ENCODE measurements at places on chromosomes 4 and X.

DNA sequence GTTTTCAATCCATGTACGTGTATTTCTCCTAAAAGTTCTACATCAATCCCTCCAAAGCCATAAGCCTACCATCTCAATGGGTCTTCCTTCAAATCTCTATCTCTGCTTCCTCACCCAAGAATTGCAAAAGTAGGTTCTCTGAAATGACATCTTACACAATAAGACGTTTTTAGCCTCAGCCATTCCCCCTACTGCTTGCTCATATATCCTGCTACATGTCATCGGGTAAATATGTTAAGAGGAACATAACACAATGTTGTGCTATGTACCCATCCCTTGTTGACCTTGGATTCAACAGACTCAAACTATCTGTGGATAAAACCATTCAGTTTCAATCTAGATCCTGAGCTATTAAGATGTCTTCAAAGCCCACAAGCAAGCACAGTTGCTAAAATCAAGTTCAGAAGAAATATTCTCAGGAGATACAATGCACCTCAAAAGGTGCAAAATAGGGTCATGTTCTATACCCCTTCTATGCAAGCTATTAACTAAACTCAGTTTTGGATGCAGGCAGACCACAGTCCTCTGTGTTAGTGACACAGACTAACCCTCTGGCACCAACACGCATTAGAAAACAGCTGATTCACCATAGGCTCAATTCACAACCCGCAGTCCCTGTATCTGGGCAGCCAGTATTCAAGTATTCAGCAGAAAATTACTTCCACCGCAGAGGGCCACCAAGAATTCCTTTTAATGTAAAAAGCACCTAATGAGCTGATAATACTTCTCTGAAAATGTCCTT lies 56.8 kb downstream of the CD99L2 start:
- no peak for DNase-seq

GRCh38 chr4:41080976-41081375 lies 133.4 kb downstream of the APBB2 start:
- DNase-seq: no peak

DNA sequence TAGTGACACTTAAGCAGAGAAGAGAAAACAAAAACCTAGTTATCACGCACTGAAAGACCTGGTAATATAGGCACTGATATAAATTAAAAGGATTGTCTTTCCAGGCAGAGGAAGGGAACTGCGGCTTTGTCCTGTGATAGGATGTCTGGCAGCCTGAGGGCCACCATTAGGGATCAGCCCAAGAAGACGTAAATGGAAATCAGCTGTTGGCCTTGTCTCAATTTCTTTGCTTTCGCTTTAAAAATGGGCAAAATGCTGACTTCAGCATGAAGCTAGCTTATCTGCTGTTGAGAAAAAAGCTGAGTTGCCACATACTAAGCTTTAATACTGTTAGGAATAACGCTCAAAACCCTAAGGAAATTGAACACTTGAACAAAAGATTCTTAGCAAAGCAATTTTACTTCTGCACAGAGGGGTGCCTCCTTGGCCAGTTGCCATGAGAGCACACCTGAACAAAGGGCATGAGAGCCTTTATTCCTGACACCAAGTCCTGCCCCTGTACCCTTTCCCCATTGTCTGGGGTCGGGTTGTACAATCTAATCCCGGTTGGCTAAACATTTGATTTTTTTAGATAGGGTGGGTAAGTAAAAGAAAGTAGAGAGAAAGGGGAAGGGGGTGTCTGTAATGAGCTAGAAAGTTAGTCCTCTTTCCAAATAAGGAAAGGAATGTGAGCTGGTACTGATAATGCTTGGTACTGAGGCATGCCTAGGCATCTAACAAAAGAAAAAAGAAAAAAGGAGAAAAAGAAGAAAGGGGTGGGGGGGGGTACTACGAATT lies 85.1 kb upstream of the UCP1 start:
- DNase-seq: no peak

GRCh38 chr4:171919314-171919713 lies 106.1 kb downstream of the GALNTL6 start:
- DNase-seq: no peak

DNA sequence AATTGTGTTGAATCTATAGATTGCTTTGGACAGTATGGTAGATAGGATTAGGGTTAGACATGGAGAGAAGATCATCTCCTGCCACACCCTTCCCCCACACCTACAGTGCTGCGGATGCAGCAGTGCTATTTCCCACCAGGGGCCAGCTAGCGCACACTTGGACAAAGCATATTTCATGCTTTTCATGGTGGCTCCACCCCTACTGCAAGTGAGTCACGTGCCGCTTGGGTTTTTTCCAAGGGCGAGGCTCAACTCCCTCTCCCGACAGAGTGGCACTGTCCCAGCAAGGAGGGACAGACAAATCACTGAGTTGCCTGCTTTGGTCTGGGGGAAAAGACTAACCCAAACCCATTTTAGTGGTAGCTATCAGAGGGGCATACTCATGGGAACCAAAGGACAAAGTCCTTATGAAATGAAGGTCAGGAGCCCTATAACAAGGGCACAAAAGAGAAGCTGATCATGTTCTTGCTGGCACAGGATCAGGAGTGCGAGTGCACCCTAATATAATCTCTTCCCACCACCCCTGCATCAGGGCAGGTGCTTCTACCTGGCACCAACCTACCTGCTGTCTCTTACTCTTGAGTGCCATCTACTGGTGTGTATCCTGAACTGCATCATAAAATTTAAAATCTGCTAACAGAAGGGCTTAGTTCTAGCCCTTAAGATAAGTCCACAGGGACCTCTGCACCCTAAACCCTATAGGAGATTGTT lies 55.1 kb upstream of the PGAM4 start:
- peak; percentile 53 for DNase-seq

DNA sequence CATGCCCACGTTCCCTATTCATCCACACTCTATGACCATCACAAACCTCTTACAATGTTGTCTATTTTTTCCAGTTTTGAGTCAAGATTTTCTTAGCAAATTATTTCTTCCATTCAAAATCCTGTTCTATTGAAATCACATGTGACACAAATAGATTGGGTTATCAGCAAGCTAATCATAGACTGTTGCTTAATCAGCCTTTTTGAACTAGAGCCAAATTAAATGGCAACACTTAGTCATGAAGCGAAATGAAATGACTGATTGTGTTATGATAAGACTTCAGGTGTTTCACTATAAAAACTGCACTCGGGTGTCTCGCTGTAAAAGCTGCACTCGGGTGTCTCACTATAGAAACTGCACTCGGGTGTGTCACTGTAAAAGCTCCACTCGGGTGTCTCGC lies 890.0 kb upstream of the FRG1 start:
- DNase-seq: no peak

DNA sequence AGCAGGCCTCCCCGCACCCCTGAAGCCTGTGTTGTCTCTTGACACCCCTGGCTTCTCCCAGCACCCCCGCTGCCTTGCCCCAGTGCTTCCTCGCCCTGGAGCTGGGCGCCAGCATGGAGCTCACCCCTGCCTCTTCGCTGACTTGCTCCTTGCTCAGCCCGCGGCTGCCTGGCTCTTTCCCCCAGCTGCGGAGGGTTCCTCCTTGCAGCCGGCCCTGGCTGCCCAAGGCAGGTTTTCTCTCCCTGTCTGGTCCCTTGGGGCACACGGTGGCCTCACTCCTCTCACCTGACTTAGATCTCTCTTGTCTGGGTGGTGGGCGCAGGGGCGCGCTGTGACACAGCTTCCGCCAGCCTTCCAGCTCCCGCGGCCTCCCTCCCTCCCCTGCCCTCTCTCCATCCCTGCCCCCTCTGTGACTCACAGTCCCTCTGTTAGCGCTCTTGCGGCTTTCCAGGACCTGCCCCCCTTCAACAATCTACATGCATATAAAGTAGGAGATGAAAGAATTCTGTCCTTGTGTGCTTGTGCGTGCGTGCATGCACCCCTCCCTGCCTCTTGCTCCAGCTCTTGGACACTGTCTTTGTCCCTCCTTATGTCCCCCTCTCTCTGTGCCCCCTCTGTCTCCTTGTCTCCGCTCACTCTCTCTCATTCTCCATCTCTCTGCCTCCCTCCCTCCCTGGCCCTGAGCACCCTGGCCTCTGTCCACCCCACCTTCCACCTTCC lies 2.2 kb downstream of the PLXNB3 start:
- peak; percentile 65 for DNase-seq

GRCh38 chr4:67500373-67500772 lies 44.9 kb downstream of the CENPC start:
- no peak for DNase-seq

GRCh38 chr4:583820-584219 lies 7.7 kb upstream of the TMEM271 start:
- DNase-seq: no peak

DNA sequence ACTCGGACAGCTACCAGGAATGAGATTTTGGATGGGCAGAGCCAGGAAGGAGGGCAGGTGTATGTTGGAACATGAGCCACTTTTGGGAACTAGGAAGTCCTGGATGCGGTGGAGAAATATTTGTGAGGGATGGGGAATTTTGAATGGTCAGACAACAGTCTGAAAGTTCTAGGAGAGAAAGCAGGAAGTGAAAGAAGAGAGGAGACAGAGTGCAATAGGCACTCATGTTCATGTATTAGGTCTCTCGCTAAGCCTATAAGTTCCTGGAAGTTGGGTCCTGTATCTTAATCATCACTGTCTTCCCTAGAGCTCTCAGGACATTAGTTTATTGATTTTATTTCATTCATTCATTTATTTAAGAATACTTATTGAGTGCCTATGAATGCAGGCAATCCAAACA lies 65.7 kb upstream of the CITED1 start:
- no peak for DNase-seq

DNA sequence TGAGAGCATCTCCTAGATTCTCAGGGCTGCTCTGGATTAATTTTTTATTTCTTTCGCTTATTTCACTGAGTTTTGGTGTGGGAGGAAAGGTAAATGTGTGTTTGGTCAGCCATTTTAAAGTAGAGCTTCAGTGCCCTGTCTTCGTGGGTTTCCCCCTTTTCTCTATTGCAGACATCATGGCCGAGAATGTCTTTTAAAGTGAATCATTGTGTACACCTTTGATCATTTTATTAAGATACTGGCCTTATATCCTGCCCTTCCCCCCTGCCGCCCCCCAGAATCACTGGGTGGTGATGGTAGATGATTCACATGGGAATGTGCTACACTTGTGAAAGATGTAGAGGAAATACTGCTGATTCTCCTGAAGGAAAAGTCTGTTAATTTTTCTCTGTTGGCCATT lies 23.8 kb downstream of the CDKL5 start:
- DNase-seq: no peak

- DNase-seq: no peak
Measured at GRCh38 chrX:143081231-143081630, 55.5 kb downstream of the SPANXN4 start.

DNA sequence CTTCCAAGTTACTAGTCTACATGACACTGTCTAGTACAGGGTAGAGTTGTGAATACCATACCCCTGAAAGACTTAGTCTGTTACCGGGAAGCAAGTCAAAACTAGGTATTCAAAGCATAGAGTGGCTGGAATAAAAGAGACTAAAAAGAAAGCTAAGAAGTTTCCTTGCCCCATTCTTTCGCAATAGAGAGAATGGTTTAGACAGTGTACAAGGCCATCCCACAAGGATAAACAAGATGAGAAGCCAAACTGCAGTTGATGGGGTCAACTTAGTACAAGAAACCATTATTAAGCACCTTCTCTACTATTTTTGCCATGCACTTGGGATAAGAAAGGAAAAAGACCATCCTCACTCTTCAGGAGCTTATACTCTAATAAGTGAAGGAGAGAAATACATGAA lies 30.3 kb downstream of the AMMECR1 start:
- DNase-seq: no peak

DNA sequence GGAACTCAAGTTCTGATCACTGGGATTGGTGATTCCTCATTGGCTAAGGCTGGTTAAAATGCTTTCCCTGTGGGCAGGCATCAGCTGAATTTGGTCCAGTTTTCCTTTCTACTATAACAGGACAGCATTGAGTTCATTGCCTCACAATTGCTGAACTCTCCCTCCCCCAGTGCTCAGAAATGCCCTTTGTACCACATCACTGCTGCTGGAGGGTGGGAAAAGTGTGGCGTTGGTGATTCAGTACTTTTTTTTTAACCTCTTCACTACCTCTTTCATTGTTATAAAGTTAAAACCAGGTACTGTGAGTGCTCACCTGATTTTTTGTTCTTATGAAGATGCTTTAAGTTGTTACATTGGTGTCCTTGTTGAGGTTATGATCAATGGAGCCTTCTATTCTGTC lies 69.3 kb upstream of the IL2 start:
- DNase-seq: no peak

DNA sequence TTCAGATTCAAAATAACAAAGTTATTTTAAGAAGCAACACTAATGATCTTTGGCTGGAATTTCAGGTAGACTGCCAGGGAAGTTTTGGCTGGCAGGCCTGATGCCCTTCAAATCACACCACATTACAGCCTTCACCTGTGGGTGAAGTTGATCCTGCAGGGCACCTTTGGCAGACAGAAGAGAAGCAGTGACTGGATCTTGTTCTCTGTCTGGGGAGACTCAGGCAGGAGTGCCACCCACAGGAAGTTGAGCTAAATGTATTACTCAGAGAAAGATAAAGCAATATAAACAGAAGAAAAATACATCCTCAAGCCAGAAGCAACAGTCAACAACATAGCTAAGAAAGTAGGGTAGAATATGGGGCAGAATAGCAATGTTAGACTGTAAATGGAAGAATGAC lies 12.8 kb upstream of the CFAP299 start:
- DNase-seq: peak; percentile 48

- peak; percentile 73 for DNase-seq
Measured at GRCh38 chr4:182143086-182143821, 99.9 kb upstream of the TENM3 start.

DNA sequence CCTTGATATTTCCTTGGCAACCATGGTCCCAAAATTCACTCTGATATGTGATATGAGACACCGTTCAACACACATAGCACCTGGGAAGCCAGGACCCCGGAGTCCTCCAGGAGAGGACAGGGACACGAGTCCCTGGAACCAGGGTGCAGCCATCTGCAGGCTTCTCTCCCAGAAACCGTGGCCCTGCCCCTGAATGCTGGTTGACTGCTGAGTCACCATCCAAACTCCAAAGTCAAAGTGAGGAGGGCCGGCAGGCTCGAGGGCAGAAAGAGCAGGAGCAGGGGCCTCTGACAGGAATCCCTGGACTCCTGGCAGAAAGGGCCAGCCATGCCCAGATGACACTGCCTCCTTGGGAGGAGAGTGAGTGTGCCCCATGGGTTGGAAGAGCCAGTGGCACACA lies 6.9 kb upstream of the PNMA6A start:
- DNase-seq: no peak
